DMS79 (cell line): ENCODE measurements at places on chromosomes 11 and 22.

- DNase-seq: no peak
Observed at GRCh38 chr22:39904862-39905261, 4.0 kb downstream of the GRAP2 start.

GRCh38 chr22:45296628-45297297 is 12.0 kb downstream of the UPK3A start:
- no peak for DNase-seq

GRCh38 chr22:28874811-28875320 is 8.5 kb upstream of the ZNRF3 start:
- DNase-seq: no peak

GRCh38 chr11:71269603-71270511 is 17.5 kb upstream of the SHANK2 start:
- no peak for DNase-seq

DNA sequence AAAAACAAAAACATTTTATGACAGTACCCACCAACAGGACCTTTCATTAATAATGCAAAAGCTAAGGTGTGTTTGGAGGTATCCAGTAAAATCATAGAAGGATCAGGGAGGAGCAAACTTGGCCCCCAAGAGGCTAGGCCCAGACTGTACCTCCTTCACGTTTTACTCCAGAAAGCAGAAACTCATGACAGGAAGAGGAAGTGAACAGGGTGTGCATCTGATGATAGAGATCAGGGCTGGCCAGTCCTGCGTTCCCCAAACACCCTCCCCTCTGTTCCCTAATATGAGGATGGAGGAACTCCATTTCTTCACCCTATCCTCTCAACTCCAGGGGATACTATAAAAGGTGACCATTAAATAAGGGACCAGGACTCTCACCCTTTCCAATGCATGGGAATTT is 10.2 kb upstream of the MS4A12 start:
- no peak for DNase-seq

GRCh38 chr11:11498195-11498594 is 123.6 kb downstream of the GALNT18 start:
- DNase-seq: no peak

DNA sequence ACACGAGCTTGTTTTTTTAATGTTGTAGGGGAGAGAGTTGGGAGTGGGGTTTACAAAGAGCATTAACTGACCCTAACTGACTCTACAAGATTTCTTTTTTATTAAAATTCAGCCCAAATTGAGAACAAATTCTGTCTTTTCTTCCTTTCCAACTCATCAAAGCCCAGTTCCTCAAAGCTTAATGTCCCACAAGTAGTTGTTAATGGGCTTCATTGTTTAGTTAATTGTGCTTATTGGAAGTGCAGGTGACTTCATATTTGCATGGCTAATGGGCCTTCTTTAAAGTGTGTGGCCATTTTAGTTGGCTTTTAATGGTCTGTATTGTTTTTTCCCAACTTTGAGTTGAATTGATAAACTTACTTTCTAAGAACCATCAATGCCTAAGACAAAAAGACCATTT is 39.8 kb downstream of the MPPED2 start:
- DNase-seq: no peak

- DNase-seq: no peak
Observed at GRCh38 chr22:41382098-41382578, 396 bp downstream of the TEF start.
